ENCODE measurements at places on chromosomes 6 and 20.

DNA sequence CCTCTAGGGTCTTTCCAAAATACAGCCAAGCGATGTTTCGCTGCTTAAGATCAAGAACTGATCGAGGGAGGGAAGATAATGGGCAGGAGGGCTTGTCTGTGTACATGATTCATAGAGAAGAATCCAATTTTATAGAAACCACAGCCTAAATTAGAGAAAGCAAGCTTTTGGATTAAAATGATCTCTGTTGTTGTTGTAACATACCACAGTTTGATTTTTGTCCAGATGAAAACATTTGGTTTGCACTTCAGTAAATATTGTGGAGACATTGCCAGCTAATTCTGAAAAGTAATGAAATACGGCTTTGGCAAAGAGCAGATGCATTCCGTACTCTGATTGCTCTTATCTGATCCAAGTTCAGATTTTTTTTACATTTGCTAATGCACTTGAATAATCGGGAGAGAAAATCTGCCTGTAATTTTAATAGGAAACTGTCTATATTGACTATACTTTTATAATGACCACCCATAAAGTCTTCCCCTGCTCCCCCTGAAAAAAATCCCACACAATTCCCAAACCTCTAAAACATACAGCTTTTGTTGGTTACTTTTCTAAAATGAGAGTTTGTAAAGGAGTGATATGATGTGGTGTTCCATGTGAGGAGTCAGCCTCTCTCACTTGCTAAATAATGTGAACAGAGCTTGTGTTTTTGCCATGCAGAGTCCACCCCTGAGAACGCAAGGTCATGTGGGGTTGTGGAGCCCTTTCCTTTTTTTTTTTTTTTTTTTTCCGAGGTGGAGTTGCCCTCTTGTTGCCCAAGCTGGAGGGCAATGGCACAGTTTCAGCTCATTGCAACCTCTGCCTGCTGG lies 199.9 kb downstream of the DTNBP1 start:
- no peak for DNase-seq

GRCh38 chr20:46592580-46593362 lies 42.3 kb upstream of the OCSTAMP start:
- no peak for DNase-seq

GRCh38 chr20:20206788-20207187 lies 154.5 kb downstream of the CFAP61 start:
- DNase-seq: no peak

- DNase-seq: no peak
Measured at GRCh38 chr6:133376743-133377142, 135.6 kb downstream of the EYA4 start.

DNA sequence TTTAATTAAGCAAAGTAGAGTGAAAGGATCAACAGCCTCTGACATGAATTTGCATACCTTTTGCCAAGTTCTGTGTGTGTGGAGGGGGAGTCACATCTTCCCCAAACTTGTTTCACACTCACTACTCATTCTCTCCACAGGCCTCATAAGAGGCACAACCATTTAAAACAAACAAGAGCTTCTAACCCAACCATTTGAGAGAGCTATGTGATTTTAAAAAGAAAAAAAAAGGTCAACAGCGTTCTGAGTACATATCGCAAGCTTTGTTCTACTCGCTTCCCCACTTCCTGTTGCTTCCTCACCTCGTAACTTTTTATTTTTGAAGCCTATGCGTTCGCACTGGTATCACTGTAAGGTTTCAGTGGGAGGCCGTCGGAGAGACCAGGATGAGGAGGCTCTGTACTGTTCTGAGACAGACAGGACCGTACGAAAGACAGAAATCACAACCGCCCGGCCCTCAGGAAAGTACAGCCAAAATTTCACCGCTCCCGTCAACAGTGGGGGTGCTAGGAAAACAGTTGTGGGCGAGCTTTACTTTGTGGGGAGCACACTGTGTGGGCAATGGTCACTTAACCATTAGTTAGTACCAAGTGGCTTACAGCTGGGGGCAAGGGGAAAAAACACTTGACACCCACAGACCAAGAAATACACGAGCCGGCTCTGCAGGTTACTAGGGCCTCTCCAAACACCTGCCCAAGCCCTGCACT lies 61.3 kb downstream of the TRERF1 start:
- DNase-seq: peak; percentile 72

DNA sequence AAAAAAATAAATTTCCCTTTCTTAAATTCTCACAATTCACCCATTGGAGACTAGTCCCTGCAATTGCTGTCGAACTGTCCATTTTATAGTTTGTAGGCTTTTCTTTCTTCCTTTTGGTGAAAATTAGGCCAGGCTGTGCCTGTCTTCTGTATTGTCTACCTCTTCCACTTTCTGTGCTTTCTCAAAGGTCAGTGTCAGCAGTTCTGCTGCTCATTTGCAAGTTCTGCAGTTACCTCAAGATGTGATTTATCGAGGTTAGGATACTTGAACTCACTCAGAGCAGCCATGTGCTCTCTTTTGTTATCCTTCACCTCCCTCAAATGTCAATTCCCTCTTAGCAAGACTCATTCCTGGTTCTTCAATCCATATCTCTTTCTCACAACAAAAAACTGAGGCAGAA lies 179.1 kb downstream of the SLC35F1 start:
- no peak for DNase-seq

GRCh38 chr6:139253656-139254055 lies 38.1 kb downstream of the TXLNB start:
- no peak for DNase-seq

DNA sequence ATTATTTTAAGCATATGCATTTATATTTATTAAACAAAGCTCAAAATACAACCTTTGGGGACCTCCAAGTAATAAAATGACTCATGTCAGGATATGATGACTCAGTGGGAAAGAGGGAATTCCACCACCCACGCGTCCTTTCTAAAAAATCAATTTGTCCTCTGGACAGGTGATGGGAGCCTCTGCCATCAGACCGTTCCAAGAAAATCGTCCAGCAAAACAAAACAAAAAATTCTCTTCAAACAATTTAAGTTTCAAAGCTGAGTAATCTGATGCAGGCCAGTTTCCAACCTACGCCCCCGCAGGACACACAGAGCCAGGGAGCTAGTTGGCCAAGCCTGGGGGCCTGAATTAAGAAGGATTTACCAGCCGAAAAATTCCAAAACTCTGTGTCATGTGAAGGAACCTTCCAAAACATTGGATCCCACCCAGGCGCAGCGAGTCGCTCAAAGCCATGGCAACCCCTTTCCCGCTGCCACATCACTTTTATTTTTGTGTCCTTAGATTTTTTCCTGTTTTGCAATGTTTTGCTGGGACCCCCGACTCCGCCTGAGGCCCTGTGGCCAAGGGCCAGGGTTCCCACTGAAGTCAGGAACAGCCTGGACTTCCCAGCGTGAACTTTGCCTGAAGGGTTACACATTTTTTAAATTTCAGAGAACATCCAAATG lies 95.3 kb downstream of the NFATC2 start:
- DNase-seq: no peak

DNA sequence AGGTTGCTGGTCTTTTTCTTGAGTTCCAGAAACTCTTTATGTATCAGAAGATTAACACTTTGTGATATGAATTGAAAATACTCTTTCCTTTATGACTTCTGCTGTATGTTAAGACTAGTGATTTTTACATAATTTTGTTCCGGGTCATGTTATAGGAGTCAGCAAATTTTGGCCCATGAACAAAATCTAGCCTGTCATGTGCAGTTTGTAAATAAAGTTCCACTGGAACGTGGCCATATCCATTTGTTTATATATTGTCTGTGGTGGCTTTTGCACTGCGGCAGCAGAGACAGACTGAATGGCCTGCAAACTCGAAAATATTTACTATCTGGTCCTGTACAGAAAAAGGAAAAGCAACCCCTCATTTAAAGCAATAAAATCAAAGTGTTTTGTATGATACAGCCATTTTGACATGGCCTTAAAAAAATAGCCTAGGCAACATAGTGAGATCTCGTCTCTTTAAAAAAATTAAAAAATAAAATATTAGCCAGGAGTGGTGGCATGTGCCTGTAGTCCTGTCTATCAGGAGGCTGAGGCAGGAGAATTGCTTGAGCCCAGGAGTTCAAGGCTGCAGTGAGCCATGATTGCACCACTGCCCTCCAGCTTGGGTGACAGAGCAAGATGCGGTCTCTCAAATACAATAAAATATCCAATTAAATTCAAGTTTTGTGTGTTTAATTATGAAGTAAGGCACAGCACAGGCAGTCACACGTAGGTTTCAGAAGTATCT lies 36.9 kb downstream of the SNX9 start:
- no peak for DNase-seq

- peak; percentile 50 for DNase-seq
Measured at GRCh38 chr20:53582574-53583351, 10.9 kb downstream of the ZNF217 start.

DNA sequence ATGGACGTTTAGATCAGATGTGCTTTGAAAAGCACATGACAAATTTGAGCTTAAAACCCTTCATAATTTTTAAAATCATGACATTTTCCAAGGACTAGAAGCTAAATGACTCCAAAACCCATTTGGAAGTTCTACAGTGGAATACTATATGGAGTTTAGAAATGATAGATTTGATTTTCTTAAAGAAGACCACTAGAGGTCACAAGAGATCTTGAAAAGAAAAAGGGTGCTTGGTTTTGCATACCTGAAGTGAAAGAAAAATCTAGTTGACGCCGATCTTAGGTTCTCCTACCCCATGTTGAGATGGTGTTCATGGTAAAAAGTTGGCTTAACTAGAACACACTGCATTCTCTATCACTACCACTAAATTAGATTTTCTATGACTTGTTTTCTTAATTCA lies 31.5 kb downstream of the CFAP61 start:
- peak; percentile 24 for DNase-seq

DNA sequence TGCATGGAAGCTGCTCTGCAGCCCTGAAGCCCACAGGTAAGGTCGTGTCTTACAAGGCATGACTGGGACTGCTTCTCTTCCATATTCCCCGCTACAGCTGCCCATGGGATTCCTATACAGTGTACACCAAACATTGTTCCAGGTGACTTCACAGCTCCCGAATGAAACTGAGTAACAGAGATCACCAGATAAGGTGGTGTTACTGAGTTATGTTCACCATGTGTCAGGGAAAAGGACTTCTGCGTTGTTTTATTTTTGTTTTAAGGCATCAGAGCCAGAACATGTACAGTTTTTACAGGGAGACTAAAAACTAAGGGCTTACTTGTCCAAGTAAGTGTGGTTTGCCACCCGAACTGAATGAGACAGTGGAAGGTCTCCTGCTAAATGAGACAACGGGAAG lies 138.3 kb downstream of the CD83 start:
- DNase-seq: no peak

GRCh38 chr6:43943099-43943766 lies 173.2 kb downstream of the VEGFA start:
- DNase-seq: no peak

GRCh38 chr6:54361734-54362133 lies 53.5 kb downstream of the TINAG start:
- no peak for DNase-seq

DNA sequence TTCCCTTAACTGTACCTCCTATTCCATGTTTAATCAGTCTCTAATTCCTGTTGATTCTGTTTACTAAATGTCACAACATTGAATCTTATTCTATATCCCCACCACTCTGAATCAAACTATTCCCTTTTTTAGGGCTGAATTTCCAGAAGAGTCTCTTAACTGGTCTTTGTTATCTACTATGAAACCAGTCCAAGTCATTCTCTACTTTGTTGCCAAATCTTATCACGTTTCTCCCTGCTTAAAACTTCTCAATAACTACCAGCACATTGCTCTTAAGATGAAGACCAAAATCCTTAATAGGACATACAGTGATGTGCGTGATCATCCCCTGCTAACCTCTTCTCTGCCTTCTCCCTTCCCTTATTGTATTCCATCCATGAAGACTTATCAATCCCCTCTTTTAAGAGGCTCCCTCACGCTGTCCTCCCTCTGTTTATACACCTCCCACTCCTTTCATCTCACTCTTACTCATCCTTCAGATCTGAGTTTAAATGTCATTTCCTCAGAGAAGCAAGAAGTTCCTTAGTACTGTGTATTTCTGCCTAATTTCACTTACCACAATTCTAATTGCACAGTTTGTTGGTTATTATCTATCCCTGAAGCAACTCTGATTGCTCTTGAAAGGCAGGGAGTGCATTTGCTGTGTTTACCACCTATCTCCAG lies 143.0 kb upstream of the AHI1 start:
- DNase-seq: no peak

DNA sequence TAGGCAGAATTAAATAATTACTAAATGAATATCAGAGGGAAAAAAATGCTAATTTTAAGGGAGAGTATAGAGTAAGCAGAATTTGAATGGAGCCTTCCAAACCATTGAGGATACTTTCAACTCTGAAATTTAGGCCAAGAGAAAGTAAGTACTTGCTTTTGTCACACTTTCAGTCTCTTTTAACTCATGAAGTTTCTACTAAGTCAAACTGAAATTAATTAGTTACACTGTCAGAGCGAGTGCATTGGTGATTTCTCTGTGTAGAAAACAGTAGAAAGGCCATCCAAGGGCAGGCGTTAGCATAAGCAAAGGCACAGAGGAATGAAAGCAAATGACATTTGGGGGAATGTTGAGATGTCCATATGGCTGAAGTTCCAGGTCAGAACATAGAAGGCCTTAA lies 92.9 kb downstream of the PLEKHG1 start:
- no peak for DNase-seq

- no peak for DNase-seq
Measured at GRCh38 chr20:33474963-33475362, 14.9 kb upstream of the CBFA2T2 start.

DNA sequence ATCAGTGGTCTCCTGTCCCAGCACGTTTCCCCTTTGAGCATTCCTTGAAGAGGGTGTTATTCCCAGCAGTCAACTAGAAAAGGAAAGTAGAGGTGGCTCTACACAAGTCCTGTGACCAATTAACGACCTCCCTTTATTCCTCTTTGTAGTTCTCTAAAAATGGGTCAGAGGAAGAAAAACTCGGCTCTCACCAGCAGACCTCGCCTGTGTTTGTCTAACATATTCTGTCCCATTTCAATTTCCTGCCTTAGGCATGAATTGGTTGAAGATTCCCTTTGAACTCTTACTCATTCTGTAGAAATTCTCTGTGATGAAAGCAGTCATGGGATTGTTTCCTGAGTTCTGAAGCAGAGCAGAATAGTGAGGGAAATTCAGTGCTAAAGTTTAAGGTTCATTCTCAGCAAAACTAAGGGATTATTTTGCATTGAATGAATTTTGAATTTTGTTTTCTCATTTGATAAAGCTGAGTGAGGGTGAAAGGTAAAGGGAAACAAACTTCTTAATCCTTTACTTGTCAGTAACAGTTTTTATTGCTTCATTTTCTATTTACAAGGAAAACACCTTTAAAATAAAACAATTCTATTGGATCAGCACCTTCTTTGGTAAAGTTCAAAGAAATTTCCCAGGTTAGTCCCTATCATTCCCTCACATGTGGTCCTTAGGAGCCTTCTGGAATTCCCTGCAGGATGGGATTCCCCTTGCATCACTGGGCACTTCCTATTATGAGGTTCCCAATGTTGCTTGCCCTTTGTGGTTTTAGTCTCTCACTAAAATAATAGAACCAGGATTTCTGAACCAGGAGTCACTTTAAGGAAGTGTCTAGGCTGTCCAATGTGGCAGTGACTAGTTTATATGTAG lies 105.8 kb downstream of the SLX4IP start:
- no peak for DNase-seq

DNA sequence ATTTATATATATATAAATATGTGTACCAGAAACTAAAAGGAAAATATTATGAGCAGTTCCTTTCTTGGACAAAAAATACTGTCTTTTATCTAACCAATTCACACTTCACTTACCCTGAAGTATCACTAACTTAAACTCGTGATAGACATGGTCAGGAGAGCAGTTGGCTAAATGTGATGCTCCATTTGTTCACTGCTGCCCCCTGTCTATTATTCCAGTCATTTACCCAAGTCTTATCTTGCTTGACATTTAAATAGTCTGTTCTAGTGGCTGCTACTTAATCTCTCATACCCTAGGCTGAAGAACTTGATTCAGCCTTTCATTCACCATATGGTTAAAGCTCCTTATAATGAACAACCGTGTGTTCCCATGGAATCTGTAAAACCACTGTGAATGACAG lies 789.6 kb upstream of the EYS start:
- no peak for DNase-seq

Measured in central memory CD4-positive, alpha-beta T cell (primary cell).